Suprapubic skin (tissue), 4 donors: ENCODE measurements at places on chromosomes 2 and 18.

- DNase-seq = peak; percentile 76
Observed at GRCh38 chr2:240502430-240503121, 55.2 kb downstream of the ANKMY1 start.

DNA sequence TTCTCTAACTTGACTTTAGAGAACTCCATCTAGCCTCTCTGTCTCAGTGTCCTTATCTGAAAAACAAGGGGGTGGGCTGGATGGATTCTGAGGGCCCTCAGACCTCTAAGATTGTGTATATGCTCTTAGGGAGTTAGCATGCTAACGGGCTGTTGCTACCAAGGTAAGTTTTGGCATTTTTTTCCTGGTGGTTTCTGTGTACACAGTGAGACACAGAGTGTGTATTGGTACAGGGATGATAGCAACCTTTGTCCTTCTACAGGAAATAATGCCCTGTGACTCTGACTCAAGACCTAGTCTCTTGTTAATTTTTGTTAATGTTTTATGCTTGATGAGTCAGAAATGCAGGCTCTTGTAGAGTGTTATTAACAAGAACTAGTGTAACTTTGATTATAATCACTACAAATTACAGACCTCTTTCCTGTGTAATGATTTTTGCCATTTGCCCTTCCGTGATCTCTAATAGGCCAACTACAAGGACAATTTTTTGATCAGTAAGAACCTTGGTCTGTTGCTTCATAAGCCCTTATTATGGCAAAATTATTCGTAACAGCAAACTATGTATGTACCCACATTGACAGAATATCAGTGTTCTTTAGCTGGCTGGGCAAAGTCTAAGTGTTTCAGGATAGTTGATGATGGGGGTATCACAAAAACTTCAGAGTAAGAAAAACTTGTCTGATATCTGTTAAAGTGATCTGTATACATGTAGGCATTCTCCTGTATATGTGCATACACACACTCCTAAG, 89.7 kb downstream of the SPTBN1 start:
- no peak for DNase-seq

GRCh38 chr2:222959358-222959757, 92.6 kb upstream of the KCNE4 start:
- DNase-seq = no peak

DNA sequence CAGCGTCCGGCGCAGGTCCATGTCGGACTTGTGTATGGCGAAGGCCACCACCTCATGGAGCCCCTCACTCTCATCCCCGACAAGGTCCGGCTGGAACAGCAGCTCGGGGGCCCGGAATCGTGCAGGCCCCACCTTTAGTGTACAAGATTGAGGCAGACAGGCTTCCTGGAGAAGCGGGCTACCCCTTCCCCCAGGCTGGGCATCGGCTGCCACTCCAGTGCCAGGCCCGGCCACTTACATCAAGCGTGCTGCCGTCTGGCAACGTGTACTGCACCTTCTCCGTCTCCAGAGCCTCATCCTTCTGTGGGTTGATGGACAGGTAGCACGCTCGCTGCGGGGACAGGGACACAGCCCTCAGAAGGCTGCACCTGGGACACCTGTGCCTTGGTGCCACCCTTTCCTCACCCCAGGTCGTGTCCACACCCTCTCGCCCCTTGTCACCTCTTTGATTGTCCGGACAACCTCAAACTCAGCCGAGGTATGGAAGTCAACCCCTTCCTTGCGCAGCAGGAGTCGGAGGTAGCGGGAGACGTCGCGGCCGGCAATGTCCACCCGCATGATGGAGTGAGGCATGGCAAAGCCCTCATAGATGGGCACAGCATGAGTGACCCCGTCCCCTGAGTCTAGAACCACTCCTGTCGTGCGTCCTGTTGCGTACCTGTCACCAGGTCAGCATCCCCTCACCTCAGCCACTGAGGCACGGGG, 5.7 kb downstream of the ACTR1B start:
- DNase-seq = no peak

GRCh38 chr2:189702071-189702470, 27.6 kb downstream of the ANKAR start:
- DNase-seq = no peak

GRCh38 chr2:158095912-158096311, 5.8 kb upstream of the UPP2 start:
- DNase-seq = no peak

- no peak for DNase-seq
Observed at GRCh38 chr2:60989259-60989658, 28.3 kb upstream of the PEX13 start.
